ENCODE measurements at places on chromosomes 5 and 9.

GRCh38 chr9:69548681-69549080 lies 123.5 kb downstream of the APBA1 start:
- no peak for DNase-seq

- DNase-seq: no peak
These were observed 91.2 kb downstream of the PJA2 start for GRCh38 chr5:109318455-109319108.

DNA sequence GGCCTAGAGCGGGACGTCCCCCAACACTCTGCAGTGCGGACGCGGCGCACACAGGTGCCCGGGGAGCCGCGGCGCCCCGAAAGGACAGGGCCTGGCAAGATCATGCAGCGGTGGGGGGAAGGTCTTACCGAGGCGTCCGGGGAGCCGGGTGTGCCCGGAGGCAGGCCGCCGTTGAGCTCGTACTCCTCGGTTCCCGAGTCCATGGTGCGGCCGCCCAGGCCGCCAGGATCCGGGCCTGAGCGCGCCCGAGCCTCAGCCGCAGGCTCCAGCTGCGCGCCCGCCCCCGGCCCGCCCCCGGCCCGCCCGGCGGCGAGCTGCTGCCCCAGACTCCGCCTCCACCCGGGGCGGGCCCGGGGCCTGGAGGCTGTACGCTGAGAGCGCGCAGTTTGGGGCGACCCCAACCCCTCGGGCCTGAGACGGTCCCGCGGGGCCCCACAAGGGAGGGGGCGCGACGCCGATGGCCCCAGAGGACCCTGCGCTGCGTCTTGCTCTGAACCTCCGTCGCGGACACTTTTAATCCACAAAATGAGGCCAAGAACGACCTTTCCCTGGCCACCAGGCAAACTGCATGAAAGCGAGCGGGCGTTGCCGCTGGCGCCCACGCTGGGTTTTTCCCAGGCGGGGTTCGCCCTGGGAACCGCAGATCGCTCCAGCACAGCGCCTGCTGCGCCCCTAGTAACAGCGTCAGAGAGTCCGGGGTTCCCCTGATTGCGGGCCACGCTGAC lies at the start of gene NINJ1:
Gene NINJ1 (minus strand): TSS at position 237 of the 725 bp plus-strand sequence. CDS start 34 bp downstream, at position 203.
- DNase-seq: peak; percentile 88

- DNase-seq: no peak
These were observed 53.2 kb downstream of the NAA35 start for GRCh38 chr9:85994191-85994590.

DNA sequence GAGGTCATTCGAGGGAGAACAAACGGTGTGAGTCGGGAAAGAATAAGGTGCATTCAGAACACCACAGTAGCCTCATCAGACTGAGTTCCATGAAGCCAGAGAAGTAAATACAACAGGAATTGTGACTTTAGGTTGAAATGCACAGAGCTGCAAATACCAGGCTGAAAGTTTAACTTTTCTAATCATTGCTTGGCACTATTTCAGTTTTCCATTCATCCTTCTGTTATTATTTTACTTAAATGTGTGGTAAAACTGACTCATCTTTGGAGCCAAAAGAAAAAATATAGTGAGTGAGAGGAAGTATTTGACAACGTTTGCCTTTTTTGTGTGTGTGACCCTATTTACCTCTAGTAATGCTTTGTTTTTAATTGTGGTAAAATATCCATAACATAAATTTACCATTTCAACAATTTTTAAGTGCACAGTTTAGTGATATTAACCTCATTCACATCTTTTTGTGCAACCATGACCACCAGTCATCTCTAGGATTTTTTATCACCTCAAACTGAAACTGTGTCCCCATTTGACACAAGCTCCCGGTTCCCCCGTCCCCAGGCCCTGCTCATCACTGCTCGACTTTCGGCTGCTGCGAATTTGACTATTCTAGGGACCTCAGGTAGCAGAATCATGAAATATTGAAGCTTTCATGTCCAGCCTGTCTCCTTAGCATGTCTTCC lies 166.8 kb downstream of the HSD17B3 start:
- DNase-seq: no peak

DNA sequence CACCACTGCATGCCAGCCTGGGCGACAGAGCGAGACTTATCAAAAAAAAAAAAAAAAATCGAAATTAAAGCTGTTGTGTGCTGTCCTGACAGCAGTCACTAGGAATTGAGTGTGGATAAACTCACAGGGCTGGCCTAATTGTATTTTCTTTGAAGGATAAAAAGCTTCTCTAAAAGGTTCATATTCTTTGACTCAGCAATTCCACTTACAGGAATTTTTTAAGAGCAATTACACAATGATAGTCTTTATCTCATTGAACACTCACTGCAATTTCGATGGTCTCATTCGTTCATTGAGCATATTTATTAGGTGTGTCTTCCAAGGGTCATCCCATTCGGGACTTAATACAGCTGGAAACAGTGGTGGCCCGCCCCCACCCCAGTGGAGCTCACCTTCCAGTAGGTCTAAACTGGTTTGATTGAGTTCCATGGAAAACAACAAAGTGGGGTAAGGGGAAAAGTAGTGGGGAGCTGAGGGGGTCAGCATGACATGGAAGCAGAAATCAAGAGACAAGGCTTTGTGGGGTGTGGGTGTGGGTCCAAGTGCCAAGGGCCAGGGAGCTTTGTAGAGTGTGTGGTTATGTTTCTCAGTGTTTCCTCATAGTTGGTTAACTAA lies 6.7 kb downstream of the CDK9 start:
- DNase-seq: no peak

DNA sequence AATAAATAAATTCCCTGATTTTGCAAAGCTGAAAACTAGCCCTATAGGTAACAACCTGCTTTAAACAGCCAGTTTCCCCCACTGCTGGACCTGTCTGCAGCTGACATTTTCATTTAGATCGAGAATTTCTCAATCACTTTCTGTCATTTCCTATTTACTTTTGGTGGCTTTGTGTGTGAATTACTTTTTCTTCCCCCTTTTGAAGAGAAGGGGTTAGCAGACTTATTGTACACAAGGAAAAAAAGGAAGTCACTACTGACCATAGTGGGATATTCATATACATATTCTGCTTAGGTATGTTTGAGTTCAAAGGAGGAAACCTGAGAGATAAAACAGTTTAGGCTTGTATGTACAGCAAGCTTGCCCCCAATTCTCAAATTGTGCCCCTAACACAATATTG lies 27.0 kb upstream of the IFNB1 start:
- no peak for DNase-seq

DNA sequence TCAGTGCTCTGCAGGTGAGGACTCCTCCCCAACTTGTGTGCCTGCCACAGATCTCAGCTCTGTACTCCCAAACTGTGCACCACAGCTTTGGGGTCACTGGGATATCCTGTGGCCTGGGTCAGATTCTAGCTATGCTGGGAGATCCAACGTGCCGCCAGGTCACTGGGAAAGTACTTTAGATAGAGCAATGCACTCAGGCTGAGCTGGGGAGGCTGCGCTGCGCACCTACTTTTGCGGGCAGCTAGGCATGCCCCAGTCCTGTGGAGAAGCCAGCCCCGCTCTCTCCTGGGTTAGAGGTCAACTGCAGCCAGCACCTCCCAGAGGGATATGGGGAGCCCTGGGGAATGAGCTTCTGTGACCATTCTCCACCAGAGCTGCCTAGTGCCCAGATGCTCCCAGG lies 552.1 kb upstream of the CDH9 start:
- no peak for DNase-seq

- no peak for DNase-seq
These were observed 14.2 kb upstream of the NRARP start for GRCh38 chr9:137316012-137316981.

GRCh38 chr5:159913501-159913900 lies 2.8 kb upstream of the ADRA1B start:
- DNase-seq: no peak

GRCh38 chr9:134234001-134234660 lies 69.8 kb upstream of the RNU6ATAC start:
- DNase-seq: no peak

GRCh38 chr5:93904917-93905316 lies 163.5 kb upstream of the POU5F2 start:
- no peak for DNase-seq

DNA sequence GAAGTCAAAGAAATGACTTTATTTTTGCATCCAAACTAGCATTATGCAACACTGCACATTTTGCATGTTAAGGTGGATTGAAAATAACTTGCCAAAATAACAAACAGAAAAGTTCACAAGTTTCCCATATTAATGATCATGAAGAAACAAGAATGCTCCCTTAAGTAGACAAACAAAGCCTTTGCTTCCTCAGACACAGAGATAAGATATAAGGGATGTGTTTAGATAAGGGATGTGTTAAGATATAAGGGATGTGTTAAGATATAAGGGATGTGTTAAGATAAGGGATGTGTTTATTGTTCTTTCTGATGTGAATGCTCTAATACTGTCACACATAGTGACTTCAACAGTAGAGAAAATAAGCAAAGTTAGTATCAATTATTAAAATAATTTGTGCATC lies 174.8 kb downstream of the GABRG2 start:
- DNase-seq: no peak

DNA sequence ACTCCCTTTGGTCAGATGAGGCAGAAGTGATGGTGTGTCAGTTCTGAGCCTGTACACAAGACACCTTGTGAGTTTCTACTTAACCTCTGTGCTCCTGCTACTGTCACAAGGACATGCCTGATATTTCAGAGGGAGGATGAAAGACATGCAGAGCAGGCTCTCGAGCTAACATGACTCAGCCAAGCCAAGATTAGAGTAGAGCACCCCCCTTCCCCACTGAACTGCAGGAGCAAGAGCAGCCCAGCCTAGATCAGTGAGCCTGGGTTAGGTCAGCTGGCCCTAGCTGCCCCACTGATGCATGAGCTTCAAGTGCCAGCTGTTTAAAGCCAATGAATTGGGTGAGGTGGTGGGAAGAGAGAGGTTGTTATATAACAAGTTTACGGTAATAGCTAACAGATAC lies 36.7 kb downstream of the BRINP1 start:
- no peak for DNase-seq

GRCh38 chr5:126348855-126349635 lies 74.2 kb upstream of the GRAMD2B start:
- no peak for DNase-seq

GRCh38 chr5:66339896-66340295 lies 195.8 kb downstream of the SREK1 start:
- DNase-seq: no peak

DNA sequence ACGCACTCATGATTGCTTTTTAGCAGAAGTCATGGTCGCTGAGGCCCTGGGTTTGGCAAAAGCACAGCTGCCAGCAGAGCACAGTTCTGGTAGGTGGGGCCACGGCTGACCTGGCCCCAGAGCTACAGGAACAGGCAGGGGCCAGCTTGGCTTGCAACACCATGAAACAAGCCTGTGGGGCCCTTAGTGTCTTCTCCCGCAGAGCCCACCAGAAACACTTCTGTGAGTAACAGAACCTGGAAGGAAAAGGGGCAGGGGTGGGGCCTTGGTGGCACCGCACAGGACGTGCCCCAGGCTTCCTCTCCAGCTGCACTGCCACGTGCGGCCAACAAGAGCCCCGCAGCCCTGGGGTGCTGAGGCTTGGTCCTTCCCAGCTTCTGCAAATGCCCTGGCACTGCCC lies 4.8 kb downstream of the ASB6 start:
- DNase-seq: no peak

DNA sequence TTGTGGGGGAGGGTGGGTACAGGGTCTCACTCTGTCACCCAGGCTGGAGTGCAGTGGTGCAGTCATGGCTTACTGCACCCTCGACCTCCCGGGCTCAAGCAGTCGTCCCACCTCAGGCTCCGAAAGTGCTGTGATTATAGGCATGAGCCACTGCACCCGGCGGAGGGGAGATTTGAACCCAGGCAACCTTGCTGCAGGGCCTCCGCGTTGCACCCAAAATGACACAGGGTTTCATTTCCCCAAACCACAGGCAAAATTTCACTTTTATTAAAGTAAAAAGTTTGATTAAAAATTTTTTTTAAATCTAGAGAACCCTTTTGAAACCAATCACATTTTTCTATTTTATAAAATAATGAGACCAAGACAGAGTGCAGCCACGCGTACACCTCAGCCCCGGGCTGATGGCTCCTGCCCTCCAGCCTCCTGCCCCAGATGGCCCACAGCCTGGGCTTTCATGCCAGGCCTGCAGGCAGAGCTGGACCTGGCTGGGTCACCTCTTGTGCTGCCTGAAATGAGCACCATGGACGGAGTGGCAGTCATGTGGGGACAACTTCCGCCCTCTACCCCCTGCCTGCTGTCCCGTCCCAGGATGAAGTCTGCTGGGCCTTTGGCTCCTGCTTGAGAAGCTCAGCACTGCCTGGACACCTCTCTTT lies 30.5 kb downstream of the USP20 start:
- no peak for DNase-seq

- no peak for DNase-seq
These were observed 7.9 kb upstream of the ADGRD2 start for GRCh38 chr9:124442379-124442778.

DNA sequence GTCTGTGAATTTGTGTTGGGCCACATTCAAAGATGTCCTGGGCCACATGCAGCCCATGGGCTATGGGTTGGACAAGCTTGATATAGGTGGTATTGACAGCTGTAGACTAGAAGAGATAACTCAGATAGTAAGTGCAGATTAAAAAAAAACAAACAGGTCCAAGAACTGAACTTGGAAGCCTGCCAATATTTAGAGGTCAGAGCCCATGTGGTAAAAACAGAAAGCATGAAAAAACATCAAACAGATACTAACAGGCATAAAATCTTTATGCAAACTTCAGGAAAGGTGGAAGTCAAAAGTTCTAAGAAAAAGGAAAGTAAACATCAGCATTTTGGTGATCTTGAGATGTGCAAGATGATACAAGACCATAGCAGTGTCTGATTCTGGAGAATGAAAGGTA lies 155.1 kb upstream of the NR4A3 start:
- DNase-seq: no peak

- DNase-seq: no peak
These were observed 1.9 kb downstream of the NIM1K start for GRCh38 chr5:43193894-43194265.

GRCh38 chr5:111143910-111144309 lies 51.8 kb downstream of the WDR36 start:
- no peak for DNase-seq

- DNase-seq: no peak
These were observed 566.2 kb downstream of the BNC2 start for GRCh38 chr9:16304301-16304700.

- DNase-seq: no peak
These were observed 588.9 kb upstream of the TLE4 start for GRCh38 chr9:78982849-78983248.

DNA sequence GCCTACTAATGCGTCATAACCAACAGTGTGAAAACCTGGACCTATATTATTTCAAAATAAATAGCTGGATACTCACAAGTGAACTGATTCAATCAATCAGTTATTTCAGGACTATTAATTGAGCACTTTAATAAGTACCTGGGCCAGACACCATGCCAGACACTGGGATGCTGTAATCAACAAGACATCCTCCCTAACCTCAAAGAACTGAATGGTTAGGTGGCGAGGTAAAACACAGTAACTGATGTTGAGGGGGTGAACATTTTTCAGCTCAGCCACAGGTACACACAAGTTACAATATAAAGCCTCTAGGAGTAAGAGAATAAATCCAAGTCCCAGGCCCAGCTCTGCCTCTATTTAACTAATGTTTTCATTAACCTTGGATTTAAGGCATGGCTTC lies 24.0 kb downstream of the CDH6 start:
- DNase-seq: no peak

GRCh38 chr5:153661897-153662296 lies 171.4 kb downstream of the GRIA1 start:
- DNase-seq: no peak

GRCh38 chr9:83646500-83647239 lies 23.7 kb downstream of the IDNK start:
- no peak for DNase-seq

GRCh38 chr9:38771593-38771992 lies 51.7 kb upstream of the FAM240B start:
- no peak for DNase-seq
